Astrocyte (in vitro differentiated cells and primary cell): ENCODE measurements at places on chromosomes 16 and 17.

- no peak for DNase-seq
Observed at GRCh38 chr16:67748834-67749233, 29.7 kb upstream of the GFOD2 start.

DNA sequence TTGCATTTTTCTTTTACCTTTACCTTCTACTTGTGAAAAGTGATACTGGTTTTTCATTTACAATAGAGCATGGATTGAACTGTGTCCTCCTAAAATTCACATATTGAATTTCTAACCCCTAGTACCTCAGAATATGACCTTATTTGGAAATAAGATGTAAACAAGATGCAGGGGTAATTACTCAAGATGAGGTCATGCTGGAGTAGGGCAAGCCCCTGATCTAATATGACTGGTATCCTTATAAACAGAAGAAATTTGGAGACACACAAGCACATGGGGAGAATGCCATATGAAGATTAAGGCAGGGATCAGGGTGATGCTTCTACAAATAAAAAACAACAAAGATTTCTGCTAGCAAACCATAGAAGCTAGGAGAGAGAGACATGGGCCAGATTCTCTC lies 12.2 kb downstream of the MYH13 start:
- DNase-seq = no peak

GRCh38 chr17:78460176-78460675 lies 81.8 kb downstream of the PGS1 start:
- DNase-seq = no peak

- DNase-seq = no peak
Observed at GRCh38 chr16:17001471-17001870, 469.3 kb downstream of the XYLT1 start.

DNA sequence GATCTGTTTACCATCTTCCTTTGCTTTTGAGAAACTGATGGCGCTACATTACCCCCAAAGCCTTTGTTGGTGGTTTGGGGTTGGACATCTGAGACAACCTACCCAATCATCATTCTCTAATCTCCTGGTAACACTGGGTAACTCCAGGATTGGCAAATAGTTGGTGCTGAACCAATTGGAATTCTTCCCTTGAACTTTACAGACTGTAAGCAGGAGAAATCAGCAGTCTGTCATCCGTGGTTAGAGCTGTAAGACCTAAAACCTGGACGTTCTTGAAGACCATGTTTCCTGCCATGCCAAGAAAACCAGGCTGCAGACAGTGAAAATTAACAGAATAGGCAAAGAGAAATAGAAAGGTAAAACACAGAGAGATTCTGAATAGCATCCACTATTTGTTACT lies 398.8 kb upstream of the SALL1 start:
- peak; percentile 41 for DNase-seq

GRCh38 chr17:58060596-58061191 lies 22.5 kb upstream of the DYNLL2 start:
- peak; percentile 29 for DNase-seq

DNA sequence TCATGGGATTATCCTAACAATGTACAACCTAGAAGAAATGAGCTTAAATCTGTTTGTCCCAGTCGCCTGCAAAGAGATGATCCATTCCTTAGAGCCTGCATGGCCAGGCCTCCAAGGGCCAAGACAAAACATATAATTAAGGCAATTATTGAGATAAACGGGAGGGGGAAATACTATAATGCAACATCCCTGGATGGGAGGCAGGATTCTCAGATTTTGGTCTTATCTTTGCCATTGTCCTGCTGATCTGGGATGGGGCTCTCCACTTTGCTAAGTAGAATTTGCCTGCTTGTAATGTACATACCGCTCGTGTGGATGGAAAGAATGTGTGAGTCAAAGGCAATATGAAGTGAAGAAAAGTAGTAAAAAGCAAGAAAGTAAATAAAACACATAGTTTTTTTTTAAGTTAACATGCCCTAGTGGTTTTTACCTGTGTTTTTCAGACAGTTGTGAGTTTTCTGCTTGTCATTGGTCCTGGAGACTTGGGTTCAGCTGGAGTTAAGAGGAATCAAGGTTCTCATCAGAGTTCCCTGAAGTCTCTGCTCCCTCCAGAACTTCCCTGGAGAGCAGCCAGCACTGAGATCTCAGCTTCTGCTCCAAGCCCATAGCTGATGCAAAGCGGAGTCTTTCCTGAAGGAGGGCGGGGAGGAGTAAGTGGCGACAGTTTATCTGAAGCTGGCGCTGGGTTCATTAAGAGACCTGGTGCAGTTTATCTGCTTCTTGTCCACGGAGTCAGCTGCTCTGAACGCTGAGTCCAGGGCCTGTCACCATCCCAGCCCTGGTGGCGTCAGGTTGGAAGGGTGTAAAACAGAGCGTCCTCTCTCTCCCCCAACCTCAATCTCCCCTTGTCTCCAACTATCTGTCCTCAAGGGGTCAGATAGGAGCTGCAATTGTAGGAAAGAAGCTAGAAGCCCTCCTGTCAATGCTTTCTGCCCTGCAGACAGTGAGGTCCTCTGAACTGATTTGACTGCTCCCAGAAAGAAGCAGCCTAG lies 30.1 kb downstream of the HOXB1 start:
- DNase-seq = peak; percentile 44

DNA sequence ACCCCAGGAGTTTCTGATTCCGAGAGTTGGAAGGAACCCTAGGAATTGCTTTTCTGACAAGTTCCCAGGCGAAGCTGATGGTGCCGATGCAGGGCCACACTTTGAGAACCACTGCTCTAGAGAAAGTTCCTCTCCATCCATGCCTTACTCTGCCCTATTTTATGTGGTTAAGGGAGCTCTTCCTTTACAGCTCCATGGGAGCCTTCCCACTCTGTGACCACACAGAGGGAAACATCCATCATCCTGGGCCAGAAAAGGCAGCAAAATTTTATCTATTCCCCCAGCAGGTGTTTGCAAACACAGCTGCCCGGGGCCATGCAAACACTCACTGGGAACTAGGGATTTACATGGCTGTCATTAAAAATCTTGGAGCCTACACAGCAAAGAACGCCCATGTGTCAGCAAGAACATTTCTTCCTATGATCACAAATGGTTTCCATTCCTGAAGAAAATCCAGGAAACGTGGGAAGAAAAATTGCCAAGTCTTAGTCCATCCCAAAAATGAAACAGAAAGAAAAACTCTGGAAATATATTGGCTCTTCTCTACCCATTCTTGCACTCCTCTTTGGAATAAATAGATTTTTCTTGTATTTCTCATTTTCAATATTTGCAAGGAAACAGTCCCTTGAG lies 252.7 kb downstream of the PMP22 start:
- DNase-seq = no peak

GRCh38 chr16:67804853-67805542 lies 1.4 kb downstream of the RANBP10 start:
- DNase-seq = no peak
